Hepatic stellate cell (primary cell): ENCODE measurements at places on chromosomes 4 and X.

DNA sequence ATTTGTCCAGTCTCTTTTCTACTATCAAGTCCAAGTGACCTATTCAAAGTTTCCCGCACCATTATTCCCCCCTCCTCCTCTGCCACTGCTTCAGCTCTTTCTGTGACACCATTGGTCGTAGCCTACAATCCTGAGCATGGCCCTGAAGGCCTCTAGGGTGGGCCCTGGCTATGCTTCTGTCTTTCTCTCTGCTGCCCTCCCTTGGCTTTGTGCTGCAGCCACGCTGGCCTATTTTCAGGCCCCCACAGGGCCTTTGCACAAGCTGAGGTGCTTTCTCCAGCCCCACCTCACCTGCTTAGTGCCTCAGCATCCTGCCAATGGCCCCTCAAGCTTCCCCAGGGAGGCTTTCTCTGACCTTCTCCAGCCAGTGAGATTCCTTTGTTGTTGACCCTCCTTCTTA, 156.5 kb downstream of the NHS start:
- DNase-seq: no peak

- DNase-seq: peak; percentile 38
Observed at GRCh38 chrX:103356130-103356798, at the start of gene TCEAL9. Gene TCEAL9, plus strand, starts transcription at chrX:103356506. Its CDS starts 1,179 bp downstream, at chrX:103357685.

GRCh38 chr4:123399627-123400358, 3.2 kb downstream of the SPRY1 start:
- DNase-seq: no peak

- peak; percentile 48 for DNase-seq
Observed at GRCh38 chr4:128649575-128650205, 159.8 kb upstream of the JADE1 start.

DNA sequence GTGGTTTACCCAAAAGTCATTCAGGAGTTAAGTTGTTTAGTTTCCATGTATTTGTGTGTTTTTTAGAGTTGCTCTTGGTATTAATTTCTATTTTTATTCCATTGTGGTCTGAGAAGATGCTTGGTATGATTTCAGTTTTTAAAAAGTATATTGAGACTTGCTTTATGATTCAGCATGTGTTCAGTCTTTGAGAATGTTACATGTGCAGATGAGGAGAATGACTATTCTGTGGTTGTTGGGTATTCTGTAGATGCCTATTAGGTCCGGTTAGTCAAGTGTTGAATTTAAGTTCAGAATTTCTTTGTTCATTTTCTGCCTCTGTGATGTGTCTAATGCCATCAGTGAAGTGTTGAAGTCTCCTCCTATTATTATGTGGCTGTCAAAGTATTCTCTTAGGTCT, 249.4 kb downstream of the ARHGAP10 start:
- DNase-seq: peak; percentile 29

DNA sequence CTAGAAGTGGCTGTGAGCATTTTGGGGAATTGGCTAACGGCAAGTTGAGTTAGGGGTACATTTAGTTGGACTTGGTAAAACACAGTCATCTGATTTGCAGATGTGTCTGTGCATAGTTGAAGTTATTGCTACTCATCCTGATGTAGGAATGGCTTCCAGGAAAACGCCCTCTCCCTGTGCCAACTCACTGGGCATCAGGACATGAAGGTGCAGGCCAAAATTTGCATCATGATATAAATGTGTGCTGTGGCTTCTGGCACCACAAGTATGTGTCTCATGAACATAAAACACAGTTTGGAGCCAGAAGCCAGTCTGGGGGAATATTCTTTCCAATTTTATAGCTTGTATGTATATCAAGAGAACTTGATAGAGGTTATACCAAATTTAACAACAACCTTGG, 54.2 kb upstream of the CBR4 start:
- DNase-seq: no peak

GRCh38 chrX:129823115-129823514, 20.6 kb downstream of the ZDHHC9 start:
- DNase-seq: no peak

DNA sequence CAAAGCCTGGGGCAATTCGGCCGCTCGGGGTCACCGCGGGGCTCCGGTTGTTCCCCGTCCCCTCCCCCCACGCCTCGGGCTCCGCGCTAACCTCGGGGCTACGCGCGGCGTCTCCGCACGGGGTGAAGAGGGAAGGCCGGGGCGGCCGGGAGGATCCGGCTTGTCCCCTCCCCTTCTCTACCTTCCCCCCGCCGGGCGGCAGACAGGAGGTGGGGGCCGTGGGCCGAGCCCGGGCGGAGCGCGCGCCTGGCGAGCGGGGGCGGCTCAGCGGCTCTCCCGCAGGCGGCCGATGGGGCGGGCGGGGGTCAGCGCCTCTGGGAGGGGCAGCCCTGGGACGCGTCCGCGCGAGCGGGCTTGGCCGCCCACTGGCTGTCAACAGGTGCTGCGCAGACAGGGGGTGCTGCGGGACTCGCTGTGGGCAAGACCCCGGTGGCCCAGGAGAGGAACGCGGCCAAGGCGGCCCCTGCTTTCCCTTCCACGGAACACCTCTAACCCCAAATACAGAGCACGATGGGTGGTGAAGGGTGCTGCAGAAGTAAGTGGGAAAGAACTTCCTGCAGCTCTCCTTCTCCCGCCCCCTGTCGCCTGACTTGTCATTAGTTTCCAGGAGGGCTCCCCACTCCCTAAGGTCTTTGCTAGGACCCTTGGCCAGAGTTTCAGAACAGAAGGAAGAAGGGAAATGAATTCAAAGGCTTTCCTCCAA, at the start of gene PDGFC:
PDGFC (minus strand) TSS at position 124 of the 703 bp plus-strand sequence. CDS start 896 bp downstream, outside the sequence.
- peak; percentile 69 for DNase-seq

DNA sequence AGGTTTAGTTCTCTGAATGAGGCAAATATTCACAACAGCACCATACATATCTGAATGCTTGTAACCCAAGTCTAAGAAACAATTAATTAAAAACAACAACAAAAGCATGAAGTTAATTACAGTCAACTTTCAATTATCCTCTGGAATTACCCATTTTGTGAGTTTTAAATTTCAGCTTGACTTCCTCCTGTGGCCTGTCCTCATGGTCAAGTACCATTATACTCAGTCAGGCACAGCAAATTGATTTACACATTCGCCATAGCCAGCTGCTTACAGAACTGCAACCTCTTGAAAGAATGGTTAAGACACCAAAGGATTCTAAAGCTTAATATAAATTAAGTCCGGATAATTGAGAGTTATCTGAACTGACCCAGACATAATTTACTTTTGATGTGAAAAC, 306.5 kb downstream of the CAMK2D start:
- no peak for DNase-seq

DNA sequence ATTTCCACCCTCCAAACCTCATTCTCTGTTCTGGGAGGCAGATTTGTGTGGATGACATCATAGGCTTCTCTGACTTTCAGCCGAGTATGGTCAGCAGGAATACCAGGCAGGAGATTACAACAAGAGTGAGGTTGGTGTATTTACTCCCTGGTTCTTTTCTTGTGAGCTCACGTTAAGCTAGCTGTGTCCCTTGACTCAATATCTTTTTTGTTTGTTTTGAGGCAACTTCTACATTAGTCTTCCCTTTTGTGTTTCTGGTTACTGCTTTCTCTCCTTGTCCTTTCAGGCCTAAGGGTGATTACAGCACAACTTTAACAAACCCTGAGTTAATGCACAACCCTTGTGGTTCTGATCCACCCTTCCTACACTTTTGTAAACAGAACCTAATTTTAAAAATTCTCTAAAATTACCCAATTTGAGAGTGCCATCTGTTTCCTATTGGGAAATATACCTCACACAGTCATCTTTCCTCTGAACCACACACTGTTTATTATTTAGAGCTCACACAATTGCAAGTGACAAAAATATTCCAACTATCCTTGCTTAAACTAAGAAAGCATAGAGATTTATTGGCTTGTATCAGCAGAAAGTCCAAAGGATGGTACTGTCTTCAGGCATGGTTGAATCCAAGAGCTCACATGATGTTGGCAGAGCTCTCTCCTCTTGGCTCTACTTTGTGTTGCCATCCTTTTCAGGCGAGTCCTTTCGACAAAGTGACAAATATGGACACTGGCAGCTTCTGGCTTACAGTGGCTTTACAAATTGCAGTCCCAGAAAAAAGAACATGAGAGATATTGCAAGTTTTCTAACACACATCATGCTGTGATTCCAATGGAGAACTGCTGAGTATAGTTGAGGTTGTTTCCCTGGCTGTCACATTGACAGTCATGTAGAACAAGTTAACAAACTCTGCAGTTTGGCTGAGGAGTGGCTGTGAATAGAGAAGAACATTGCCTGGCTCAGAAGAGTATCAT, 150.5 kb upstream of the DDIT4L start:
- DNase-seq: no peak

DNA sequence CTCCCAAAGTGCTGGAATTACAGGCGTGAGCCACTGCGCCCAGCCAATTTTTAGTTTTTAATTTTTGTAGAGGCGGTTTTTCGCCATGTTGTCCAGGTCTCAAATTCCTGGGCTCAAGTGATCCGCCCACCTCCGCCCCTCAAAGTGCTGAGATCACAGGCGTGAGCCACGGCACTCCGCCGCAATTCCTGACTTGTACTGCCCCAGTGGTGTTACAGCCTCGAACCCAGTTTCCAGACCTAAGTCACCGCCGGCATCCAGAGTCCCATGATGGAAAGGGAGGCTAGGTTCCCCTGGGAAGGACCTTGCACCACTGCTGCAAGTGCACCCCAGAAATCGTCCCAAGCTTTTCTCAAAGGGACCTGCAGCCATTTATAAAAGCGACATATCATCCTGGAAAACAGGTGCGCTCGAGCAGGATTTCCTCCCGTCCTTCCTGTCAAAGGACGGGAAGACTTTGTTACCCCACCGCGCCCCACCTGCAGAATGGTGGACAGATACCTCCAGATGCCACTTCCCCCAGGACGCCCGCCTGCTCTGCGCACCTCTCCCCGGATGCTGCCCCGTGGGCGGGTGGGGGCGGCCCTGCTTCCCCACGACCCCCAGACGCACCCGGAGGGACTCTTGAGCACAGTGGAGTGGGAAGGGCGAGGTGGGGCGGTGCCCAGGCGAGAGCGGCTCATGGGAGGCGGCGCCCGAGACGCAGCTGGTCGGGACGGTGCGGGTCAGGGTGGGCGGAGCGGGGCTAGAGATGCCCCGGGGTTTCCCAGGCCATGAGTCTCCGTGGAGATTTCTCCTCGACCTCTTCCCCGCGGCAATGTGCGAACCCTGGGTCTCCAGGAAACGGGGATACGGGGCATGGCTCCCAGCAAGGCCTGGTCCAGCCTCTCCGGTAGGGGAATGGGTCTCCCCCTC, 947 bp upstream of the RPL10 start:
- peak; percentile 64 for DNase-seq

GRCh38 chr4:78829296-78829695, 53.1 kb downstream of the BMP2K start:
- DNase-seq: peak; percentile 6

DNA sequence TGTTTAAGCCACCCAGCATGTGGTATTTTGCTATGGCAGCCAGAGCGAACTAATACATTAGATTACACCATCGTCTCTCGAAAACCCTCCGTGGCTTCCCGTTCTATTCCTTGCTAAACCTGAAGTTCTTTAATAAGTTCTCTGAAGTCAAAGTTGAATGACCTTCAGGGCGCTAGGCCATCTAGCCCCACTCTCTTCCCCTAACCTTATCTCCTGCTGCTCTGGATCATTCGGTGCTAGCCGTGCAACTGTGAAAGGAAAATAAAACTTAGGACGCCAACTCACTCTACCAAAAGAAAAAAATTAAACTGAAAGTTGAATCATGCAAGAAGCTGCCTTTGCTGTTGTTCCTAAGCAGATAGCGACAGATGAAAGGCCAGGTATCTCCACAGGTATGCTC, 40.0 kb downstream of the CHRNA9 start:
- no peak for DNase-seq

DNA sequence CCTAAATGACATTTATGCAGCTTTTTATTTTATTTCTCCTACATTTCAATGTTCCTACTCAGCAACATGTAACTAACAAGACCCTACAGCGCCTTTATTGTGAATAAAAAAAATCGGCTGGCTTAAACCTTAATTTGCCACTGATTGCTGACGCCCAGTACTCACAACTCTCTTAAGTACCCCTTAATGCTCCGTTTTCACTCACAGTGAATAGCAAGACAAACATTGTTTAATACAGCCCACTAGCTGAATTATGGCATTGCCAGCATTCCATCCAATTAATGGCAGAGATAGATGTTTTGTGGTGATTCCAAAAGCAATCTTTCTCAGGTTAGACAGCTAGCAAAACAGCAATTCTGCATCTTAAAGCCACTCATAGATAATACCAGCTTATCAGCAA, 61.1 kb downstream of the PPARGC1A start:
- DNase-seq: no peak

GRCh38 chr4:95232358-95233156, 316.2 kb downstream of the UNC5C start:
- no peak for DNase-seq

GRCh38 chr4:630656-631055, 5.3 kb downstream of the PDE6B start:
- DNase-seq: no peak
